ENCODE measurements at places on chromosomes 13 and 19. TPM values are rescaled to one million over a fixed set of nuclear protein-coding genes. Genes with fewer than 3 reads are reported as not detected.

Gene VSTM2B
- 0.39 TPM for total RNA-seq

DNA sequence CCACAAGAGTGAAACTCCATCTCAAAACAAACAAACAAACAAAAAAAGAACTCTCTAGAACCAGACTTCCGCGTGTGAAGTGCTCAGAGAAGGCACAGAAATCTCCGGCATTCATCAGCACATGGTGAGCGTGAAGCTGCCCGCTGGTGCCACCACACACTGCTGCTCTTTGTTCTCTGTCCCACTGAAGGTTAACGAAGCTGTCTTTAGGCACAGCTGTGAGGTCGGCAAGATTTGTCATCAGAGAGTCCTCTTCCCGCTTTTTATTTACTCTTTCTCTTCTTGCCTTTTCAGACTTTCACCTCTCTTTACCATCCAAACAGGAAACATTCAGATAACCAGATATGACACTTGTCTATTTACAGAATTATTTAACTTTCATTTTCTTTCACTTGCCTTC is 115.2 kb upstream of the ARGLU1 start:
- H3K4me1 ChIP-seq, result no peaks in the 10 kb centered on the region
- H3K36me3 ChIP-seq, result no peaks in the 10 kb centered on the region
- H3K27me3 ChIP-seq, result no peaks in the 10 kb centered on the region

Gene ZNF850
- total RNA-seq, result 27.8 TPM

DNA sequence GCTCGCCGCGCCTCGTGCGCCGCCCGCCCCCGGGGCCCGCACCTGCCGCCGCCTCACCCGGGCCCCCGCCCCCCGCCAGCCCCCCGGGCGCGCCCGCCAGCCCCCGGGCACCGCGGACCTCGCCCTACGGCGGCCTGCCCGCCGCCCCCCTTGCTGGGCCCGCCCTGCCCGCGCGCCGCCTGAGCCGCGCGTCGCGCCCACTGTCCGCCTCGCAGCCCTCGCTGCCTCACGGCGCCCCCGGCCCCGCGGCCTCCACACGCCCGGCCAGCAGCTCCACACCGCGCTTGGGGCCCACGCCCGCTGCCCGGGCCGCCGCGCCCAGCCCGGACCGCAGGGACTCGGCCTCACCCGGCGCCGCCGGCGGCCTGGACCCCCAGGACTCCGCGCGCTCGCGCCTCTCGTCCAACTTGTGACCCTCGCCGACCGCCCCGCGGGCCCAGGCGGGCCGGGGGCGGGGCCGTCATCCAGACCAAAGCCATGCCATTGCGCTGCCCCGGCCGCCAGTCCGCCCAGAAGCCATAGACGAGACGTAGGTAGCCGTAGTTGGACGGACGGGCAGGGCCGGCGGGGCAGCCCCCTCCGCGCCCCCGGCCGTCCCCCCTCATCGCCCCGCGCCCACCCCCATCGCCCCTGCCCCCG is 17.2 kb downstream of the POLRMT start:
- no peak overlapping the region for H3K27ac ChIP-seq
- no peak for DNase-seq
- peaks cover 20% of the 10 kb centered on the region for H3K36me3 ChIP-seq
- no peak overlapping the region for H3K4me3 ChIP-seq
- H3K27me3 ChIP-seq, result no peaks in the 10 kb centered on the region
- H3K4me1 ChIP-seq, result no peaks in the 10 kb centered on the region

- H3K4me3 ChIP-seq, result no peak overlapping the region
- peak overlapping the region; percentile 84 for H3K27ac ChIP-seq
- peaks cover 39% of the 10 kb centered on the region for H3K4me1 ChIP-seq
- H3K36me3 ChIP-seq, result peaks cover 6% of the 10 kb centered on the region
- H3K27me3 ChIP-seq, result no peaks in the 10 kb centered on the region
- peak; percentile 65 for DNase-seq
These were observed 15.1 kb downstream of the CCDC97 start for GRCh38 chr19:41324921-41325639.

DNA sequence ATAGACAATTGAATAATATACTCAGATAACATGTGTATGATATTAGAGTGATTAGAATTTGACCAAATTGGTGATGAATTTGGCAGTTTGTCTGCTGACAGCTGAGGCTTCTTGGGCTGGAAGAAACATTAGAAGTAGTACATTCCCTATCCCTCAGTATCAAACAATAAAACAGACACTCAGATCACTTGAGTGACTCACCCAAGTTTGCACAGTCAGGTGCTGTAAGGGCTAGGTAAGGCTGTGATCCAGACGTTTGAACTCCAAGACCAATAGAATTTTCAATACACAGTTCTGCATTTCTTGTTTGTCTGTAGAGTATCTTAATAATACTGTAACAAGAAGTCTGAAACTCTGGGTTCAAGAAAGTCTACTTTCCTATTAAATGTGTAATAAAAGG is 223.5 kb downstream of the POSTN start:
- H3K27me3 ChIP-seq, result no peaks in the 10 kb centered on the region
- no peak for DNase-seq
- no peaks in the 10 kb centered on the region for H3K36me3 ChIP-seq

GRCh38 chr19:52307275-52307674 is 10.3 kb downstream of the ZNF480 start:
- H3K27ac ChIP-seq, result no peak overlapping the region
- DNase-seq, result no peak
- no peaks in the 10 kb centered on the region for H3K4me1 ChIP-seq
- no peaks in the 10 kb centered on the region for H3K27me3 ChIP-seq
- H3K36me3 ChIP-seq, result peaks cover 19% of the 10 kb centered on the region

DNA sequence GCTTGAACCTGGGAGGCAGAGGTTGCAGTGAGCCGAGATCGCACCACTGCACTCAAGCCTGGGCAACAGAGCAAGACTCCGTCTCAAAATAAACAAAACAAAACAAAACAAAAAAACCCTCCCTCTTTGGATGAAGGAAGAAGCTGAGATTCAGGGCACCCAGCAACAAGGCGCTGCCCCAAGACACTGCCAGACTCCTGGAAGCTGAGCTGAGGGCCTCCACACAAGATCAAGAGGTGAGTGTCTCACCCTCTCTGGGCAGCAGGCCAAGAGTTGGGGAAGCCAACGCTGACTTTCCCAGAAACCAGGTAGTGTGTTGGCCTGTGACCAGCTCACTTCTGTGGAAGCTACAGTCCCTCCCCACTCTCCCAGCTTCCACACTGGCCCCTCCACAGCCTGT is 3.7 kb upstream of the TYROBP start:
- no peaks in the 10 kb centered on the region for H3K27me3 ChIP-seq
- H3K4me1 ChIP-seq, result peaks cover 10% of the 10 kb centered on the region
- no peak overlapping the region for H3K27ac ChIP-seq
- no peak overlapping the region for H3K4me3 ChIP-seq

- peaks cover 34% of the 10 kb centered on the region for H3K36me3 ChIP-seq
- H3K27me3 ChIP-seq, result no peaks in the 10 kb centered on the region
These were observed 27.0 kb downstream of the ZMYM5 start for GRCh38 chr13:19836472-19836871.

Gene FFAR3
- total RNA-seq, result not detected

- no peaks in the 10 kb centered on the region for H3K27me3 ChIP-seq
- peaks cover 15% of the 10 kb centered on the region for H3K4me1 ChIP-seq
- H3K36me3 ChIP-seq, result no peaks in the 10 kb centered on the region
- no peak overlapping the region for H3K4me3 ChIP-seq
These were observed 32.4 kb downstream of the GPR42 start for GRCh38 chr19:35403116-35403760.

Gene ARRDC5
- not detected for total RNA-seq

- no peak overlapping the region for H3K4me3 ChIP-seq
- no peaks in the 10 kb centered on the region for H3K36me3 ChIP-seq
- DNase-seq, result no peak
- no peak overlapping the region for H3K27ac ChIP-seq
These were observed 307.7 kb downstream of the PCDH9 start for GRCh38 chr13:66922444-66922843.

Gene FARP1
- 43.2 TPM for total RNA-seq

DNA sequence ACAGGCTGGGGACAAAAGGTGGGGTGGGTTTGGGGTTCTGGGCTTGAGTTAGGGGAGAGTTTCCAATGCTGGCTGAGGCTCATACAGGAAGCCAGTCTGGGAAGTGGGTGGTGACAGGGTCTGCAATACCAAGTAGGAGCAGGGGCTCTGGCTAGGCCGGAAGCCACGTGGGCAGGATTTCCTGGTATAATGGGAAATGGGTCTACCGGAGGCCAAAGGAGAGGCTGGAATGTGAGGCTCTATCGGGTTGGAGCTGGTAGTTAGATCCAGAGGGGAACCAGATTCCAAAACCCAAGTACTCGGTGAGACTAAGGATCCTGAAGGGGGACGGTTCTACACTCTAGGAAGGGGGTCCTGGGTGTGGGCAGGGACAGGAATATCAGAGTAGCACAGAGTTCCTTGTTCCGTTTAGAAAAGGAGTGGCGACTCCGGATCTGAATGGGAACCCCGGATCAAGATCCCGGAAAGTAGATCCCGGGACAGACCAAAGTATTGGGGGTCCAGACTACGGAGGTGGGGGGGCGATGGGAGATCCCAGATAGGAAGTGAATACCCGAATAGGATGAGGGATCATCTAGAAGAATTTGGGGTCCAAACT is 802 bp downstream of the CDC37 start:
- peaks cover 32% of the 10 kb centered on the region for H3K27me3 ChIP-seq
- no peaks in the 10 kb centered on the region for H3K4me1 ChIP-seq
- no peak for DNase-seq
- no peaks in the 10 kb centered on the region for H3K36me3 ChIP-seq
- no peak overlapping the region for H3K27ac ChIP-seq

- no peak overlapping the region for H3K27ac ChIP-seq
- H3K4me1 ChIP-seq, result no peaks in the 10 kb centered on the region
- H3K36me3 ChIP-seq, result peaks cover 2% of the 10 kb centered on the region
- no peak for DNase-seq
These were observed 9.7 kb upstream of the STRN4 start for GRCh38 chr19:46755853-46756543.

- H3K36me3 ChIP-seq, result peaks cover 25% of the 10 kb centered on the region
- H3K4me1 ChIP-seq, result no peaks in the 10 kb centered on the region
- no peak overlapping the region for H3K27ac ChIP-seq
- DNase-seq, result no peak
These were observed 22.1 kb downstream of the CUL4A start for GRCh38 chr13:113231306-113232207.

DNA sequence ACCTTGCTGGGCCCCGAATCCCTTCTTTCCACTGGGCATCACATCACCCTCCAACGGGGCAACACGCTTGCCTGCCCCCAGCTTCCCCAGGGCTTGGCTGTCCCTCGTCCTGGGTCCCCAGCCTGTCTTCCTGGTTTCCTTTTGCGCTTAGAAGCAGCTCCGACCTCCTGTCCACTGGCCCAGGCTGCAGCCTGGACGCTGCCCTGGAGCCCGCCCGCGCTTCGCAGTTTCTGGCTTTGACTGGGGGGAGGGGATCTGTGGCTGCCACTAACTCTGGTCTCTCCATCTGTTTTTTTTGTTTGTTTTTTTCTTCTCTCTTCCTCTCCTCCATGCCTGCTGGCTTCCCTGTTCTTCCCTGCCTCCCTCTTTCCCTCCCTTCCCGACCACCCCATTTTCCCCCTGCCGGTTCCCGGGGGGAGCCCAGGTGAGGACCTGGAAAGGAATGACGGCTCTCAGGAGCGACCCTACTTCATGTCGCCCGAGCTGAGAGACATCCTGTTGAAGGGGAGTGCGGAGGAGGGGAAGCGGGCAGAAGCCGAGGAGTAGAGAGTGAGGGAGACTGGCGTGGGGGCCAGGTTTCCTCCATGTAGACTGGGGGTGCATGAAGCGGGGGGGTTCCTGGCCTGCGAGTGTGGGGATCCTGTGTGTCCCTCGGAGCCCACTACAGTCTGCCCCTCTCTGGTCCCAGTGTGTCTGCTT is 11.5 kb upstream of the ILF3 start:
- no peak overlapping the region for H3K4me3 ChIP-seq
- H3K27ac ChIP-seq, result no peak overlapping the region
- no peaks in the 10 kb centered on the region for H3K27me3 ChIP-seq
- peaks cover 7% of the 10 kb centered on the region for H3K4me1 ChIP-seq

Gene DCLK1
- total RNA-seq, result 0.04 TPM

DNA sequence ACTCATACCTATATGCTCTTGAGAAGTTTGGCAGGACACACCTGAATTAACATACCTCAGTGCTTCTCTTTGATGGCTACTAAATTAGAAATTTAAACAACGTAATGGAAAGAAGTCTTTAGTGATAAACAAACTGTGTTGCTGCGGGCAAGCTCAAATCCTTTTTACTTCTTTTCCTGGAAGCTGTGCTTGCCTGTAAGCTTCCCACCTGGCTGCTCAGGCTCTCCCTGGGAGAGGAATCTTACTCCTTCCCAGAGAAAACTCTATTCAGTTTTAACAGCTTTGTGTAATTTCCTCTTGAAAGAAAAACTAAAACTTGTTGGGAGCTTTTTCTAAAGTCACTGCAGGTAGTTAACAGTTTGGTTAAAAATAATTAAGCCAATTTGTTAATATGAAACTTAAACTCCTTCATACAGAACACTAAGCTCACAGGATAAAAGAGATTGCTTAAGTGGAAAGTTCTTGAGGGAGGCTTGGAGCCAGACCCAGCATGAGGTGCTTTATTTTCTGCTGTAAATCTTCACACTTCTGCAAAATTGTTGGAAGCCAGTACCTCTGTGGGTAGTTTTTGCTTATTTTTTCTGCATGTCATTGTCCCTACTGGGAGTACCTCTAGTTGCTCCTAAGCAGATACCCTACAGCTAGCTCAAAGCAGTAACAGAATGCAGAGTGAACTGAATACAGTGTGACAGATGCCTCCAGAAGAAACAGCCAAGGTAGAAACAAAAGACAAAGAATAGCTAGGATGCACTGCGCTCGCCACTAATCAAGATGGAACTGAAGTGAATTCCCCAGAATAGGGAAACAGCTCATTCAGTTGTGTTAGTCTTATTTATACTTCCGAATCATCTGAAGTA is 1253.0 kb downstream of the PCDH17 start:
- no peaks in the 10 kb centered on the region for H3K4me1 ChIP-seq
- no peaks in the 10 kb centered on the region for H3K36me3 ChIP-seq
- H3K27me3 ChIP-seq, result no peaks in the 10 kb centered on the region
- no peak overlapping the region for H3K4me3 ChIP-seq
- H3K27ac ChIP-seq, result no peak overlapping the region

GRCh38 chr13:99704390-99704789 is 203.1 kb downstream of the TM9SF2 start:
- H3K27ac ChIP-seq, result no peak overlapping the region
- DNase-seq, result no peak
- H3K4me3 ChIP-seq, result no peak overlapping the region

Gene ZNF865
- total RNA-seq, result 7.1 TPM

DNA sequence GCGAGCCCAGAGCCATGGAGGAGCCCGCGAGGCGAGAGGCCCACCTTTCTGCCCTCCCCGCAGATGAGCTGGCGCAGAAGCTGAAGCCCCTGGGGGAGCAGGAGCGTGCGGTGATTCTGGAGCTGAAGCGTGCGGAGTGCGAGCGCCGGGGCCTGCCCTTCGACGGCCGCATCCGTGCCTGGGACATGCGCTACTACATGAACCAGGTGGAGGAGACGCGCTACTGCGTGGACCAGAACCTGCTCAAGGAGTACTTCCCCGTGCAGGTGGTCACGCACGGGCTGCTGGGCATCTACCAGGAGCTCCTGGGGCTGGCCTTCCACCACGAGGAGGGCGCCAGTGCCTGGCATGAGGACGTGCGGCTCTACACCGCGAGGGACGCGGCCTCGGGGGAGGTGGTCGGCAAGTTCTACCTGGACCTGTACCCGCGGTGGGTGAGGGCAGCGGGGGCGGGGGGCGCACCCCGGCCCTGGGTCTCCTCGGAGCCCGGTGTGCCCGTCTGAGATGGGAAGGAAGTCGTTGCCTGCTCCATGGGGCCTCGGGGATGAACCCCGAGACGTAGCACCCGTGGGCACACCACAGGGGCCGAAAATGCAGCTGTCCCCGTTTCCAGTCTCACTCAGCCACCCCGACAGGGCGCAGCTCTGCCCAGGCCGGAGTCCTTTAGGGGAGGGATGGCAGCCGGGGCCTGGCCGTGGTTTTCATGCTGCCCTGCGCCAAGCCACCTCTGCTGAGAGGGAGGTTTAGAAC is 12.1 kb upstream of the ZNF554 start:
- H3K4me1 ChIP-seq, result no peaks in the 10 kb centered on the region
- no peak overlapping the region for H3K4me3 ChIP-seq
- H3K36me3 ChIP-seq, result peaks cover 25% of the 10 kb centered on the region
- H3K27ac ChIP-seq, result no peak overlapping the region
- no peaks in the 10 kb centered on the region for H3K27me3 ChIP-seq
- DNase-seq, result no peak

Gene ZNF610
- 11.5 TPM for total RNA-seq
